AG20443 (cell line): ENCODE measurements at places on chromosomes 3 and 15.
A peak's percentile ranks its signal among the peaks of the same experiment; 100 is the strongest.

DNA sequence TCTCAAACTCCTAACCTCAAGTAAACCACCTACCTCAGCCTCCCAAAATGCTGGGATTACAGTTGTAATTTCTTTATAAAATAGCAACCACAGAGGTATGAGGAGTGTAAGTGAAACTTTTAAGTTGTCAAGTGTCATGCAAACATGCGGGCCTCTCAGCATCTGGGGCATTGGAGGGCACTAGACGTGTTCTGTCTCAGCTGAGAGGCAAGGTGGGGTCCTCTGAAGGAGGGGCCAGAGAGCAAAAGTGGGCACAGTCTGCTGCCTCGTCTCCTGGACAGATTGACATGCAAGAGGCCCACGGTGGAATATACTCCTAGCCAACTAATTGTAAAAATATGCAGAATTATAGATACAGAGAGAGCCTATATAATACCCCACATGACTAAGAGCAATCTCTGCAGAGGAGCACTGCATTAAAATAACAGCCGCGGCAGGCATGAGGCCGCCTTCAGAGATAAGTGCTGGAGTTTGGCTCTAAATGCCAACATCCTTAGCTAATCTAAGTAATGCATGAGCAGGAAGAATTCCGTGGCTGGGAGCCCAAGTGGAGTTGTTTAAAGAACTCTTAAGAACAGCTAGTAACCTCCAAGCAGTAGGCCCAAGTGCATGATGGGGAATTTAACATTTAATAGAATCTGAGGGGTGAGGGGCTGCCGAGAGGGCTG is 87.8 kb upstream of the RNU6-1 start:
- DNase-seq, result peak; percentile 54

DNA sequence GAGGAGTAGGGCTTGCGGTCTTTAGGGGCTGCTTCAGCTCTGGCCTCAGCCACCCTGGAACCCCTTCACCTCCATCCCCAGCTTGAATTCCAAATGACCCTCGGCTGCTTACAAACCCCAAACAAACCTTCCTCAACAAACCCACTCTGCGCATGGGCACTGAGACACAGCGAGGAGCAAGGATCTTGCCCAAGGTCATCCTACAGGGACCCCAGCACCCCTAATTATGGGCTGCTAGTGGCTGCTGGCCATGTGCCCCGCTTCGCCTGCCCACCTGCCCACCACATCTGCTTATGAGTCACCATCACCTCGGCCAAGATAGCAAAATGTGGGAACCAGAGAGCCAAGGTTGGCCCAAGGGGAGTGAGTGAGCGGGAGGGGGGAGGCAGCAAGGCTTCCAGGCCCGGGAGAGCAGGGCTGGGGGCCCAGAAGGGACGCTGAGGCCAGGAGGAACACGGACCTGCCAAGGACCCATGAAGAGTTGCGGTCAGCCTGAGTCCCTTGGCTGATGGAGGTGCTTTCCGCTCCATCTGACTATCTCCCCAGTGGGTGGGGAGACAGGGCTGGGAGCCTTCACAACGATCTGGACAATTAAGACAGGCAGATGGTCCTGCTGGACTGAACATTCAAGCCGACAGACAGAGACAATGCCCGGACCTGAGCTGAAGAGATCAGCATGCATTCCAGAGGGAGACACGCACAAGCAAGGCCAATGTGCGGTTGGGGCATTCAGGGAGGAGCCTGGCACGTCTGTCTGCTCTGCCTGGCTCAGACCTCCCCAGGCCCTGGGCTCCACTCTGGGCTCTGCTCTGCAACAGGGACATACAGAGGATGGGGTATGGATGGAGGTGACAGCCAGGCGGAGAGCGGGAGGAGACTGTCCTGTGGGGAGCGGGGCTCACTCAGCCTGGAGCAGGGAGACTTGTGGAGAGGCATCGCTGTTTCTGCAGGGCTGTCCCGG is 10.8 kb upstream of the GRIP2 start:
- DNase-seq, result peak; percentile 77

GRCh38 chr3:24137334-24137733 is 192.2 kb downstream of the NR1D2 start:
- DNase-seq, result no peak

GRCh38 chr3:158617982-158618875 is 26.1 kb upstream of the GFM1 start:
- no peak for DNase-seq

DNA sequence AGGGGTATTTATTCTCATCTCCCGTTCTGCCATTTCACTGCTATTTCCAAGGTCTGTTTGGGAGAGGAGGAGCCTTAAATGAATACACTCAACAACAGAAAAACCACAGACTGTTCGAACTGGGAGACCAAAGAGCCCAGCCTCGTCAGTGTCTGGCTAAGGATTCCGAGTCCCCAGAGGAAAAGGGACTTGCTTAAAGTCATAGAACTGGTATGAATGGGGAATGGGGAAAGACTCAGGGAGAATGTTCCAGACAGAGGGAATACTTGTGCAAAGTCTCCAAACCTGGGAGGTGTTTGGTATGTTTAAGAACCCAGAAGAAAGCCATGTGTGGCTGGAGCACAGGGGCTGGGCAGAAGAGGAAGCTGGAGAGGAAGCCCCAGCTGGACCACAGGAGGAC is 46.9 kb downstream of the FAM43A start:
- DNase-seq, result no peak

- DNase-seq, result no peak
Observed at GRCh38 chr3:124843506-124844177, 43.5 kb downstream of the ITGB5 start.

DNA sequence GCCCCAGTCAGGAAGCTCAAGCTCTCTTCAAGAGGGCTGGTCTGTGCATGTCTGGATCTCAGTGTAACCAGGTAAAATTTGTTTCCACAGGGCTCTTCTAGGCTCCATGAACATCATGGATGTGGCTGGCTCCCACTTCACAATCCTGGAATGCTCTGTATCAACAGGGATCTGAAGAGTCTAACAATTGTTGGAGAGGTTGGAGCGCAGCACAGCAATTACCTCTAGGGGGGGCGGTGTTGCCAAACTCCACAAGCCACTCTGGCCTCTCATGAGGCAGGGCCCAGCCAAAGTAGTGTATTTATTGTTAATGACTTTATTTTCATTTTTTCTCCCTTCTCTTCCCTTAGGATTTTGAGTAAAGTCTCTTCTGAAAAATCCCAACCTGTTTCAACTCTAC is 6.1 kb upstream of the EIF2B5 start:
- DNase-seq, result peak; percentile 72

DNA sequence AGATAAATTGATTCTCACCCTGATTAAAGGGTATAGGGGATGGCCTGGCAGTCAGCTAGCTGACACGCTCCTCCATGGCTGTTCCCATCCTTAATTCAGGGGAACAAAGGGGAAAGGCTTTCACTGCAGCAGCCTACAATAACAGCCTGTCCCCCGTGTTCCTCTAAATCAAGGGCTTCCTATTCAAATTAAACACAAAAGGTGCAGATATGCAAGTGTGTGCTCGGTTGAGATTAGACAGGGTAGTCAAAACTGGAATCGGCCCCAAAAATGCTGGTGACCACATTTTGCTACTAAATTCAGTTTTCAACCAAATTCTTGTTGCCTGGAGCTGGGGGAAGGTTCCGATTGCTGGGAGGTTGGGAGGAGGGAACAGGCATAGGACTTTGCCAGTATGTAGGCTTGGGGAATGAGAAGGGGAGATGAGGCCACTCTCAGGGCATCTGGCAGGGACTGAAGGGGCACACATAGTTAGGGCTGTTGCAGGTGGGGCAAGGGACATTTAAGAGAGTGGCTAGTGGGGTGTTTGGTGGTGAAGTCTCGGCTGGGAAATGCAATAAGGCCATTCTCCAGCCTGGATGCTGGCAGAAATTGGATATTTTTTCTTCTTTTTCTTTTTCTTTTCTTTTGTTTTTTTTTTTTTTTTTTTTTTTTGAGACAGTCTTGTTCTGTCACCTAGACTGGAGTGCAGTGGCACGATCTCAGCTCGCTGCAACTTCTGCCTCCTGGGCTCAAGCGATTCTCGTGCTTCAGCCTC is 32.9 kb upstream of the CTSH start:
- DNase-seq, result no peak
